ENCODE measurements at places on chromosomes 11 and 22.
A peak's percentile ranks its signal among the peaks of the same experiment; 100 is the strongest.

DNA sequence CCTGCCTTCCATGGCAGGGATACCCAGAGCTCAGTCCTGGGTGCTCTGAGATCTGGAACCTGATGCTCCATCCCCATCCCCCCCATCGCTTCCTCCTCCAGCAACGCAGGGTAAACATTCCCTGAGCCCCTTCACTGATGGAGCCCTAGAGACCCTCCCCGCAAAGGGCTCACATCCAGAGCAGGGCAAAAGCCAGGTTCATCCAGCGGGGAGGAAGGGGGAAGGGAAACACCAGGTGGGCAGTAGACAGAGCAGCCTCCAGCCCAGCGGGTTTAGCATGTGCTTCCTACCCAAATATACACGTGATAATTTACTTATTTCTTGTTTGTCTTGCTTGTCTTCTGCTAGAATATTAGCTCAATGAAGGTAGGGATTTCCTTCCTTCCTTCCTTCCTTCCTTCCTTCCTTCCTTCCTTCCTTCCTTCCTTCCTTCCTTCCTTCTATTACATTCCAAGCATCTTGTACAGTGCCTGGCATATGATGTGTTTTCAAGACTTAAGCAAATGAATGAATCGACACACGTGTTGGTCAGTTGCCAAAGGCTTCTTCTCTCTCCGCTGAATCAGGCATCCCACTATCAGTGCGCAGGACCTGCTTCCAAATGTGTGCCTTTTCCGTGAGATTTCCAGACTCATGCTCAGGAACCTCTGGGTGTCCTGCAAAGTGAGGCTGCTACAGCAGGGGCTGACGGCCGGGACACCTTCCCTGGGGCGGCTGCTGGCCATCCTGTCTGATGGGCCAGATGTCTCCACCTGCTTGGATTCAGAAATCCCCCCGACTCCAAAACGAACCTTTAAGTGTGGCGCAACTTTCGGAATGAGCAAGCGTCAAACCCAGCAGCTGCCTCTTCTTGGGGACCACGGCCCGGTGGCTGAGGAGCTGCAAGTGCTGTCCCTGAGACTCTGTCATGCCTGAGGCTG is 955.1 kb downstream of the BRD1 start:
- DNase-seq = no peak

GRCh38 chr11:86715611-86716010 is 43.2 kb upstream of the ME3 start:
- DNase-seq = no peak

DNA sequence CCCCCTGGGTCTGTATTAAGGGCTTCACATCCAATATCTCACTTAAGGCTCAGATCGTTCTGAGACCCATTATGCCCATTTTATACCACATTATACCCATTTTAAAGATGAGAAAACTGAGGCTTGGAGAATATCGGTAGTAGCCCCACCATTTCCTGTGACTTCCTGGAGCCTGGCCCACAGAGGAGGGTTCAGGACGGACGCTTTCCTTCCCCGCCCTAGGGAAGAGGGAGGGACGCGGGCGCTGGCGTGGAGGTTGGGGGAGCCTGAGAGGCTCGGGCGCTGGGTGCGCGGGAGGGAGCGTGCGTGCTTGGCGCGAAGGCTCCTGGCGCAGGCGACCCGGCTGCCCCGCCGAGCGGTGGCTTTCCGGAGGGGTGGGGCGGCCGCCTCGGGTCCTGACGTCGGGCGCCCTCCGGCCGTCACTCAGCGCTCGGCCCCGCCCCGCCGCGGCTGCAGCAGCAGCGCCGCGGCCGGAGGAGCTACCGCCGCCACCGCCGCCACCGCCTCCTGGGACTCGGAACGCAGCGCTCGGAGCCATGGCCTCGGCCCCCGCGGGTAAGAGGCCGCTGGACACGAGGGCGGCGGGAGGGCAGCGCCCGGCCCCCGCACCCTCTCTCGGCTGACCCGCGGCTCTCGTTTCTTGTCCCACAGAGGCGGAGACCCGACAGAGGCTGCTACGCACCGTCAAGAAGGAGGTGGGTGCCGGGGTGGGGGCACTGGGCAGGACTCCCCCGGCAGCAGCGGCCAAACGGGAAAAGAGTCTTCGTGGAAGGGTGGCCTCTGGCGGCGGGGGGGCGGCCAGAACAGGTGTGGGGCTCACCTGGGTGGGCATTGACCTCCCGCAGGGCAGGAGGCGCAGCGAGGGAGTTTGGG is at the start of gene SGSM1:
SGSM1 (plus strand) TSS at position 422 of the 873 bp plus-strand sequence; CDS start at position 537, 115 bp downstream.
- DNase-seq = peak; percentile 73

- DNase-seq = no peak
Observed at GRCh38 chr11:85589373-85589772, 37.8 kb downstream of the DLG2 start.

GRCh38 chr22:19844377-19845053 is 10.2 kb downstream of the GNB1L start:
- no peak for DNase-seq

DNA sequence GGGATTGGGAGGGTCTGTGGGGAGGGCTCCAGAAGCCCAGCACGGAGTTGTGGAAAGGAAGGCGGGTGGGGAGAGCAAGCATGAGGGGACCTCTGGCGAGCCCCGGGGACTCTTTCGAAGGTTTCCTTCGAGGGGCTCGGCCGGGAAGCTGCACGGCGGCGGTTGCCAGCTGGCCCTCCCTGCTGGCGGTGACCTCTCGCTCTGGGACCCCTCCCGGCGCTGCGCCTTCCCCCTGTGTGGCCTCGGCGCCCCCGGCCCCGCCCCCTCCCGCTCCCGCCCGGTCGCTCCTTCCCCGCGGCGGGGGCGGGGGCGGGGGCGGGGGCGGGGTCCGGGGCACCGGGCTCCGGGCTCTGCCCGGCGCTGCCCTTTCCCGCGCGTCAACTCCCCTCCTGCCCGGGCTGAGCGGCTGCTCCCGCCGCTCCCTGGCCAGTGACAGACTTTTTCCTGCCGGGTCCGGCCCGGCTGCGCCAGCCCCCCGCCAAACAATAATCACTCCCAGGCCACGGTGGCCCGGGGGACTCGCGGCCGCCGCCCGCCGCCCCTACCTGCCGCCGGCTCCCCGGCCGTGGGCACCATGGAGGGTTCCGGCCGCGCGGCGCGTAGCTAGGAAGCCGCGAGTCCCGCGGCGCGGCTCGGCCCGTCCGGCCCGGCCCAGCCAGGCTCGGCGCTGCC is 941 bp downstream of the CLCF1 start:
- DNase-seq = no peak

DNA sequence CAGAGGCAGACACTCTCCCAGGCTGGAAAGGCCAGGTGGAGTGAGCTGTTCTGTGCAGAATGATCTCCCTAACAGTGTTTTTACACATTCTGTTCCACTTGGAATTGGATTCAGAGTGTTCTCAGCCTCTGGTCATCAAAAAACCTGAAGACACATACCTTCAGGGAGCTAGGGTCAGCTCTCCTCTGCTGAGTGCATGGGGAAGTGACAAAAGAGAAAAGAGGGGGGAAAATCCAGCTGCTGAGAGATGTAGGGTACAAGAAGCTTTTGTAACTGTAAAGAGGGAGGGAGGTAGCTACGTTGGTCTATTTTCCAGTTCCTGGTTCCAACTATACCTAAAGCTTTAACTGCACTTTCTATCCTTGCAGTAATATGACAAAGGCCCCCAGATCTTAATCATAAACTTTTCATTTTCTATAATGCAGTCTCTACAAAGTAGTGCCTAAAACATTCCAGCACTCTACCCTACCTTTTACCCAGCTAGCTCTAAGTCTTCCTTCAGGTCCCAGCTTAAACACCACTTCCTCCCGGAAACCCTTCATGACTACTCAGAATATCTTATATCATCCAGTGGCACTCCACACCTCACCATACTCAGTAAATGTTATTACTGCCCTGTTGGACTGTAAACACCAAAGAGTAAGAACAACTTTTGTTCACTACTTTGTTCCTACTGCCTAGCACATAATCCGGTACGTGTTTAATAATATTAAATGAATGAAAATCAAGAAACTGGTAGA is 9.2 kb downstream of the MAPK1 start:
- no peak for DNase-seq

GRCh38 chr22:24772493-24773220 is 1.9 kb downstream of the PIWIL3 start:
- DNase-seq = peak; percentile 69

DNA sequence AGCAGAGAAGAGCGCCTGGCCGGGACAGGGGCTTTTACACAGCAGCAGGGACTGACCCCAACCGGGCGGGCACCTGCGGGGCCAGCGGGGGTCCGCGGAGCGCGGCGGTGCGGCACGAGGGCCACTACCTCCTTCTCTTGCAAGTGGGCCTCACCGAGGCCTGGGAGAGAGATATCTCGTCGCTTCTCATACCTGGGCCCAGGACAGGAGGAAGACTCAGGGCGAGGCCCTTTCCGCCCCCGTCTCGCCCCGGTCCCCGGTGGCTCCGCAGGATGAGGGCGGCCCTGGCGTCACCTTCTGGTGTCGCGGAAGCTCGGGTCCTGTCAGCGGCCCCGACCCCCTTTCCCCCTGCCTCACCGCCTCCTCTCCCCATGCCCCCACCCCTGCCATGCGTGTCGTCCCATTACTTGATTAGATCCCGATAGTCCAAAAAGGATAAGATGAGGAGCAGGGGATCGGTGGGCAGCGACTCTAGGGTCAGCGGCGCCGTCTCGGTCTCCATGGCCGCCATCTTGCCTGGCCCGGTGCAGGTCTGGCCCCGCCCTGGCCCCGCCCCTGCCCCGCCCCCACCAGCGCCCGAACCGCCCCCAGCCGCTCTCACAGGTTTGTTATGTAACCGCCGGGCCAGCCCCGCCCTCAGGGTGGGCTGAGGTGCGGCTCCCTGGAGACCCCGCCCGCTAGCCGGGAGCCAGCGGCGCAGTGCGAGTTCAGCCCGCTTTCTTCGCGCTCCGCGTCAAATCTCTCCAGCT is at the start of gene FBXO3:
FBXO3 (minus strand) TSS at position 534 of the 749 bp plus-strand sequence; CDS start at position 511, 23 bp downstream.
- peak; percentile 79 for DNase-seq

- peak; percentile 32 for DNase-seq
Observed at GRCh38 chr11:64918017-64918416, 1.0 kb upstream of the ATG2A start.

- no peak for DNase-seq
Observed at GRCh38 chr11:13775471-13775870, 107.0 kb downstream of the FAR1 start.

- no peak for DNase-seq
Observed at GRCh38 chr11:113574171-113574570, 99.0 kb upstream of the DRD2 start.

- DNase-seq = no peak
Observed at GRCh38 chr11:97201743-97202612, 812.2 kb downstream of the JRKL start.

DNA sequence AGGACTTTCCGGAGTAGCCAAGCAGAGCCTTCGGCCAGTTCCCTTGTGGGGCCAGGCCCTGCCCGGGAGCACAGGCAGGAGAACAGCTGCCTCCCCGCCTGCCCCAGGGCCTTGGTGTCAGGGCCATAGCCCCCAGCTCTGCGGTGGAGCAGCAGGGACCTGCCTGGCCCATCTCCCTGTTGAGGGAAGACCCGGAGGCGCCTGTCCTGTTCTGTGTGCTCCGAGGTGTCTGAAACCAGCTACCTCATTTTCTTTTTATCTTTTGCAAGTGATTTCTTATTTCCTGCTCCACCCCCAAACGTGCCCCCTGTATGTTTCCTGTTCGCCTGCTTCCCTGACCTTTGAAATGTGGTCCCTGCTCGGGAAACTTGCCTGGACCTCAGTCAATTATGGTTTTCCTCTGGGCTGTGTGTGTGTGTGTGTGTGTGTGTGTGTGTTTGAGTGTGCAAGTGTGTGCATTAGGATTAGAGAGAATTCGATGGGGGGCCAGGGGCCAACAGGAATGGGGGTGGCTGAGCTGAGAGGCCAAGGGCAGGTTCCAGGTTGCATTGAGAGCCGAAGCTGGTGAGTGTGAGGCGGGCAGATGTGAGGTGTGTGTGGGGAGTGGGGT is 19.1 kb downstream of the LRP5 start:
- DNase-seq = no peak
